ENCODE measurements at places on chromosomes 1 and 21.

- DNase-seq = no peak
Observed at GRCh38 chr1:231036416-231036815, 3.6 kb downstream of the FAM89A start.

GRCh38 chr21:42027085-42027821 is 17.1 kb upstream of the ZBTB21 start:
- DNase-seq = no peak

DNA sequence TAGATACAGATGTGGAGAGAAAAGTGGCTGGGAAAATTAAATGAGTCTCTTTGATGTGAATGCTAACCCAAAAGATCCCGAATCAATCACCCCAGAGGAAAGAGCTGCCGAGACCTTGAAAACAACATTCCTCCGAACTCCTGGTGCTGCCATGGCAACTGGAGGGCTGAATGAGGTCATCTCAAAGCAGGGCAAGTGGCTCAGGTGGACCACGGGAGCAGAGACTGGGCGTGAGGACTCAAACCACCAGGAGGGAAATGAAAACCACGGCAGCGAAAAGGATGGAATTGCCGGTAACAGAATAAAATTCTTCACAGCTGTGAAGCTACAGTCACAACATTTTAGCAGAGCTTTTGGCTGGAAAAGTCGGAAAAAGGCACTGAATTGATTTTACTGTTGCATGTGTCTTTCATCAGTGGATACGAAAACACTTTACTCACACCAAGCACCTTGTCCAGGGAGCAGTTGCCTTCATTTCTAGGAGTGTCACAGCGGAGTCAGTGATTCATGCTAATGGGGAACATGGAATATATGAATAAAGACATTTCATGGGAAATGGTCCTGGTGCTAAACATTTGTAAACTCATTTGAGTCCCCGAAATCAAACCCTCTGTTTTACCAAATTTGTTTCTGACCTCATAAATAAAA is 23.2 kb upstream of the BECN2 start:
- no peak for DNase-seq

- DNase-seq = peak; percentile 24
Observed at GRCh38 chr1:39639305-39640130, at the start of gene HEYL. HEYL (minus strand) TSS chr1:39639643; CDS start chr1:39639625, 18 bp downstream.

- no peak for DNase-seq
Observed at GRCh38 chr21:41681939-41682718, 84.7 kb downstream of the RIPK4 start.

GRCh38 chr1:197884173-197884572 is 18.3 kb upstream of the C1orf53 start:
- no peak for DNase-seq

DNA sequence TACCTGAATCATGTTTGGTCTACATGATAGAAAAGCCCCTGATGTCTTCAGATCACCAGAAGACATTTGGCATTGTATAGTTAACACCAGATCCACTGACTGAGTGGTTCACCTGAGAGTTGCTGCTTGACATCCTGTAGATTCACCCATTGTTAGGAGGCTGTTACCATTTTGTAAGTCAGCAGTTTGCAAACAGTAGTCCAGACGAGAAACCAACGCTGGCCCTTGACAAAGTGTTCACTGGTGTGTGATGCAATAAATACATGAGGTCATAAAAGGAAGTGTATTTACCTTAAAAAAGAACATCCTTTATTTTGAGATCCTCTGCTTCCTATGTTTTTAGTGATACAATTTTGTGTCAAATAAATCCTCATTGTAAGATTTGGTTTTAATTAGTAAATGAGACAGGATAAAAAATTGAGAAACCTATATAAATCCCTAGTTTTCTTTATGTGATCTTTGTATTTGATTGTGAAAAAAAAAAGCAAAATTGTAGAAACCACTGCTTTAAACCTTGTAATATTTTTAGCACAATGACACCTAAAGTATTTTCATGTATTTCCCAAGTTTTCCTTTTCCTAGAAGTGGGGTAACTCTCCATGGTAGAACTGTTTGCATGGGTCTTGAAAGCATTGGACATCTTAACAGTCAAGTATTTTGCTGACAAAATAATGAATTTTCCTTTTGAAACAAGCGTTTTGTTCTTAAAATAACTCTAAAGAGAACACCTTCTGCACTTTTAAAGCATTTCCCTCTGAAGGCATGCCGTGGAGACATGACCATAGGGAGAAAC is 204.3 kb downstream of the FGGY start:
- DNase-seq = no peak

- no peak for DNase-seq
Observed at GRCh38 chr1:116990612-116991151, 10.9 kb upstream of the CD101 start.

GRCh38 chr1:115647919-115648650 is 6.3 kb downstream of the VANGL1 start:
- DNase-seq = no peak

GRCh38 chr1:89953131-89953626 is 41.7 kb upstream of the ZNF326 start:
- no peak for DNase-seq

DNA sequence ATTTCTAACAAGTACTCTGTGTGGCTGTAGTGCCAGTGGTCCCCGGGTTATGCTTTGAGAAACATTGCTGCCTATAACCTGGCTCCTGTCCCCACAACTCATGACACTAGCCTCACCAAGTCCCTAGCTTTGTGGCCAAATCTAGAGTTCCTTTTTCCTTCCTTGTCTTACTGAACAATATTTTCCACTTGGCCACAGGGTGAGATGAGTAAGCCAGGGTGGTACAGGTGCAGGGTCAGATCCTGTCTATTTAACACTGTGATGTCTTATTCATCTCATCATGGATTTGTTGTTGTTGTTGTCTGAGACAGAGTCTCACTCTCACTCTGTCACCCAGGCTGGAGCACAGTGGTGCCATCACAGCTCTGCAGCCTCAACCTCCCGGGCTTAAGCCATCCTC is 18.6 kb downstream of the ARMH1 start:
- no peak for DNase-seq

GRCh38 chr1:114510274-114511031 is 550 bp downstream of the TRIM33 start:
- DNase-seq = no peak

DNA sequence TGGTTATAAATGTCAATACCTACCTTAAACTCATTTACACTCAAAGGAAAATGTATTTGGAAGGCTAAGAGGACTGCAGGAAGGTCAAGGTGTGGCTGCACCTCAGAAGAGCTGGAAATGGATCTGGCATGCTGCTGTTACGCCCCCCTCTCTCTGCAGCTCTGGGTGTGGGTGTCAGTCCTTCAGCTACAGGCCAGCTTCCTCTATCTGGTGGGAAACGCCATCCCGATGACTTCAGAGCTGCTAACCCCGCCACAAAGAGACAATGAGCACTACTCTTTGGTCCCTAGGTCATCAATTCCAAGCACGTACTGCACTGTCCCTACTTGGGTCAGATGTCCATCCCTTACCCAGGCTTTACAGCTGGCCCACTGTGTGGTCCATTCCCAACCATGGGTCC is 74.2 kb downstream of the TEX35 start:
- DNase-seq = no peak

Measured in activated gamma-delta T cell (primary cell).